ENCODE measurements at places on chromosomes 2 and 18. TPM values are rescaled to one million over a fixed set of nuclear protein-coding genes. Genes with fewer than 3 reads are reported as not detected.

PID1 gene
- total RNA-seq, result 36.9 TPM

GPC1 gene
- 89.2 TPM for total RNA-seq

LYPD6 gene
- 17.5 TPM for total RNA-seq

PXDN gene
- 99.5 TPM for total RNA-seq

MYCN gene
- total RNA-seq, result 75.1 TPM

TTN gene
- total RNA-seq, result 6.3 TPM

CXCR4 gene
- total RNA-seq, result 77.3 TPM

SOCS6 gene
- total RNA-seq, result 36.9 TPM

PLCL1 gene
- total RNA-seq, result 31.0 TPM

PLB1 gene
- total RNA-seq, result 4.4 TPM

ASB18 gene
- not detected for total RNA-seq

EIF5B gene
- total RNA-seq, result 23.5 TPM

ATP8B1 gene
- 3.1 TPM for total RNA-seq

Measured in parietal lobe (tissue), 2 donors.